Regular cardiac myocyte (primary cell): ENCODE measurements at places on chromosomes 16 and 17. TPM values are rescaled to one million over a fixed set of nuclear protein-coding genes. Genes with fewer than 3 reads are reported as not detected.

The TMEM231 gene
- 11.7 and 12.1 TPM in 2 replicates for total RNA-seq

The NRN1L gene
- not detected in 2 replicates for total RNA-seq

The CNEP1R1 gene
- 36.9 and 41.8 TPM in 2 replicates for total RNA-seq

The ABCC12 gene
- total RNA-seq, result 0.19 and 0.56 TPM in 2 replicates

The KLHL10 gene
- under 0.01 and 0.28 TPM in 2 replicates for total RNA-seq

The CYBA gene
- 247 and 346 TPM in 2 replicates for total RNA-seq

The SULT1A2 gene
- total RNA-seq, result 0.19 and 0.56 TPM in 2 replicates

The TPSG1 gene
- total RNA-seq, result not detected in 2 replicates

The SP6 gene
- total RNA-seq, result under 0.01 and 0.56 TPM in 2 replicates

The ATAD5 gene
- 1.1 and 5.4 TPM in 2 replicates for total RNA-seq

The SOCS1 gene
- 1.4 and 1.7 TPM in 2 replicates for total RNA-seq

The KCNJ12 gene
- 0.38 and 1.7 TPM in 2 replicates for total RNA-seq

The SHPK gene
- total RNA-seq, result 11.7 and 13.0 TPM in 2 replicates

The TAT gene
- total RNA-seq, result not detected in 2 replicates

The UTS2R gene
- total RNA-seq, result not detected in 2 replicates

The CRYM gene
- total RNA-seq, result 0.28 TPM in 1 of 2 replicates, not detected in the other

The KRT33B gene
- under 0.01 TPM in 2 replicates for total RNA-seq

The CBLN1 gene
- not detected in 2 replicates for total RNA-seq

The COG4 gene
- total RNA-seq, result 81.7 and 104 TPM in 2 replicates

The FAM20A gene
- 1.7 and 10.4 TPM in 2 replicates for total RNA-seq

The FAM222B gene
- 3.4 and 3.8 TPM in 2 replicates for total RNA-seq

The C17orf78 gene
- not detected in 2 replicates for total RNA-seq

The PPY gene
- total RNA-seq, result not detected in 2 replicates

The MMP25 gene
- total RNA-seq, result under 0.01 TPM in 1 of 2 replicates, not detected in the other

The CX3CL1 gene
- total RNA-seq, result 0.19 and 1.4 TPM in 2 replicates

The PEX12 gene
- 4.4 and 5.4 TPM in 2 replicates for total RNA-seq

The SLC46A1 gene
- total RNA-seq, result 5.8 and 11.6 TPM in 2 replicates

The VASN gene
- total RNA-seq, result 74.2 and 77.5 TPM in 2 replicates

The RHBDL1 gene
- total RNA-seq, result 0.77 and 3.1 TPM in 2 replicates

The GCGR gene
- total RNA-seq, result not detected in 2 replicates

The CDRT15L2 gene
- total RNA-seq, result not detected in 2 replicates

The MT3 gene
- total RNA-seq, result 0.56 TPM in 1 of 2 replicates, not detected in the other

The MGAT5B gene
- 0.28 and 0.38 TPM in 2 replicates for total RNA-seq

The TPSB2 gene
- total RNA-seq, result not detected in 2 replicates

The ALOX12B gene
- total RNA-seq, result not detected in 2 replicates

The GAS2L2 gene
- total RNA-seq, result 0.28 TPM in 1 of 2 replicates, not detected in the other

The KRT24 gene
- total RNA-seq, result not detected in 2 replicates

The PLA2G10 gene
- not detected in 2 replicates for total RNA-seq

The SLC43A2 gene
- total RNA-seq, result 5.9 and 7.9 TPM in 2 replicates

The LAT gene
- 0.28 and 0.77 TPM in 2 replicates for total RNA-seq

The KRT15 gene
- total RNA-seq, result 0.56 and 3.5 TPM in 2 replicates

The STARD3 gene
- 27.6 and 33.4 TPM in 2 replicates for total RNA-seq

The MFSD6L gene
- not detected in 2 replicates for total RNA-seq

The C17orf50 gene
- not detected in 2 replicates for total RNA-seq

The ACSM2A gene
- total RNA-seq, result under 0.01 TPM in 1 of 2 replicates, not detected in the other

The GNG13 gene
- total RNA-seq, result not detected in 2 replicates

The CTRB2 gene
- not detected in 2 replicates for total RNA-seq

The NOG gene
- total RNA-seq, result 0.77 and 16.1 TPM in 2 replicates

The CASKIN1 gene
- total RNA-seq, result 0.19 and 0.56 TPM in 2 replicates
